ENCODE measurements at places on chromosomes 3 and 15.

DNA sequence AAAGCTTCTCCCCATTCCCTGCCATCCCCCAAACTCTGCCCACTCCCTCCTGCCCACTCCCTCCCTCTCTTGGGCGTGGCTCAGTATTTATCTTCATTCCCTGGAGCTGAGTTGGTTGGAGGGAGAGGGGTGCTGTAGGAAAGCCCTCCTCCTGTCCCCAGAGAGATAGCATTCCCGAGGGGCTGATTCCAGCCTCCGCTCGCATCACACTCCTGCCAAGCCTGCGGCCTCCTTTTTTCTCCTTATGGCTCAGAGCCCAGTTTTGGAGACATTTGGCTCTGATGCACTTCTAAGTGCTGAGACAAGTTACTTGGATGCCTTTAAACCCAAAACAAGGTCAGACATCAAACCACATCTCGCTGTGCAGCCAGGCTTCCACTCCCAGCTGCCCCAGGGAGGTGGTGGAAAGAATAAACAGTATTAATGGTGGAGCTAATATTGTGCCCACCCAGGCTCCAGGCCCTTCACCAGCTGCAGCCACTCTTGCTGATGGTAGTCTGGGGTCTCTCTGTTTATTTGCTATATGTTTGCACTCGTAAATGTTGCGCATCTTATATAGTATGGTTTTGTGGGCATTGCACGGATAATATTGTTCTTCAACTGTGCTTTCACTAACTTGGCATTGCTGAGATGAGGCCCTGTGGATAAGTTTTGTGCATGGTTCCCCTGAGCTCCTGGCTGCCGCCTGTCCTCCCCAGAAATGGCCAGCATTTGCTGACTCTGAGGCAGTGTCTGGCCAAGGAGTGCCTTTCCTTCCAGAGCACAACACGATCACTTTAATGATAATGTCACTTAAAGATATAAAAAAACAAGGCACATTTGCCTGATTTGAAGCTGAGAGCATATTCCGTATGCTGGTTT lies 157.2 kb downstream of the LRRC28 start:
- no peak for DNase-seq

DNA sequence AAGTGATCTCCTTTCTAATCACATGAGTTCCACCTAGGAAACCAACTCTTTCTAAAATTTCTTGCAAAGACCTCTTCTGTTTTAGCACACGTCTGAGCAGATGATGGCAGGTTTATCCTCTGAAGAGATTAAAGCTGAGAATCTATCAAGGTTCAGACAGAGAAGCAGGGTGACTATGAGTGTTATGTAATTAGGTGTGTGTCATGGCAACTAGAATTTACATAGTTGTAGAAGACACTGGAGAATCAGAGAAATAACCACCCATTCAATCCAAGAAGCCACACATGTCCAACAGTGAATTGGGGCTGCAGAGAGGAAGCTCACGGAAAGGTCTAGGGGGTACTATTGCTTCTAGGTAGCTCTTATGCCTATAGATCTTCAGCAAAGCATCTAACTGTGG lies 600.5 kb downstream of the PYDC2 start:
- no peak for DNase-seq

DNA sequence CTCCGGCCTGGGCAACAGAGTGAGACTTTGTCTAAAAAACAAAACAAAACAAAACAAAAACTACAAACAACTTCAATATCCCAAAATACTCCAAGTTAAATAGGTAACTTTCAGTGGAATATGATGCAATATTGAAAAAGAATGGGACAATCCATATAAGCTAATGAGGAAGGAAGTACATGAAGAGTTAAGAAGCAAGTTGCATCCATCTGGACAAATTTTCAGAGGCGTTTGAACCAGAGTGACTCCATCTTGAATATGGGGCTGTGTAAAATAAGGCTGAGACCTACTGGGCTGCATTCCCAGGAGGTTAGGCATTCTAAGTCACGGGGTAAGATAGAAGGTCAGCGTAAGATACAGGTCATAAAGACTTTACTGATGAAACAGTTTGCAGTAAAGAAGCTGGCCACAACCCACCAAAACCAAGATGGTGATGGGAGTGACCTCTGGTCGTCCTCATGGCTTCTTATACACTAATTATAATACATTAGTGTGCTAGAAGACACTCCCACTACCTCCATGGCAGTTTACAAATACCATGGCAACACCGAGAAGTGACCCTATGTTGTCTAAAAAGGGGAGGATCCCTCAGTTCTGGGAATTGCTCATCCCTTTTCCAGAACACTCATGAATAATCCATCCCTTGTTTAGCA lies 58.1 kb upstream of the LCTL start:
- no peak for DNase-seq

DNA sequence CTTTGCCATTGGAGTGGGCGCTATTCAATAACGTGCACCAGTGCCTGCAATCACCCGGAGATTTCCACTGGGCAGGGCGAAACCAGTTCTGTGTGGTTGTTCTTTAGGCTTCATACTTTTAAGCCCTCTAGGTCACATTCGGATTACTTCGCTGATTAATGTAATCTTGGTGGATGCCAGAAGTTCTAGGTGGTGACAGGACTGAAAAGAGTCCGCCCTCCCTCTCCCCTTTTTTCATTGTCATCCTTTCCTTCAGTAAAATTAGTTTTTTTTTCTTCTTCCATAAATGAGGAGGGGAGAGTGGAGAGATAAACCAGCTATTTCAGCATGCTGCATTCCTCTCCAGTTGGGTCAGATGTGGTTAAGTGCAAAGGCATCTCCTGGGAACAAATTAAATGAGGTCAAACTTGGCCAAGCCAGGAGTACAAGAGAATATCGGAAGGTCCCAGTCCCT lies 2.3 kb upstream of the SLC2A2 start:
- DNase-seq: no peak

GRCh38 chr3:14452740-14453710 lies 50.6 kb downstream of the SLC6A6 start:
- no peak for DNase-seq

DNA sequence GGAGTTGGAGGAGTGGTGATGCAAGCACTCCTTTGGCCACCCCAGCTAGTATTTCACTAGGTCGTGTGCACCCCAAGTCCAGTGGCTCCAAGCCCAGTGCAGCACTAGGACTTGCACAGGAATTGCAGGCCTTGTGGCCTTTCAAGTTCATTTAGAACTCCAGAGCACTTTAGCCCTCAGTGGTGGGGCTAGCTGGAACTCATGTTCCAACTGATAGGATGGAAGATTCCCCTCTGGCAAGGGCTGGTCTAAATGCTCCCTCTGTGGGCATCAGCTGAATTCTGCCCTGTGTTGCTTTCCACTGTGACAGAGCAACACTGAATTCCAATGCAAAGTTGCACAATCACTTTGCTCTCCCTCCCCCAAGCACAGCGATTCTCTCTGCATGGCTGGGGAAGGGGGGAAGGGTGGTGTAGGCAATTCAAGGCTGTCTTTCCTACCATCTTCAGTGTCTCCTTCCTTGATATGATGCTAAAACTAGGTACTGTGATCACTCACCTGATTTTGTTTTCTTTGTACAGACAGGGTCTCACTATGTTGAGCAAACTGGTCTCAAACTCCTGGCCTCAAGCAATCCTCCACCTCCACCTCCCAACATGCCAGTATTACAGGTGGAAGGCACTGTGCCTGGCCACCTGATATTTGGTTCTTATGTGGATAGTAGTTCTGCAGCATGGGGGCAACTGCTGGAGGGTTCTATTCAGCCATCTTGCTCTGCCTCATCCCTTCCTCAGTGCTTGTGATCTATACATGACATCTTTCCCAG lies 10.3 kb downstream of the USF3 start:
- no peak for DNase-seq

DNA sequence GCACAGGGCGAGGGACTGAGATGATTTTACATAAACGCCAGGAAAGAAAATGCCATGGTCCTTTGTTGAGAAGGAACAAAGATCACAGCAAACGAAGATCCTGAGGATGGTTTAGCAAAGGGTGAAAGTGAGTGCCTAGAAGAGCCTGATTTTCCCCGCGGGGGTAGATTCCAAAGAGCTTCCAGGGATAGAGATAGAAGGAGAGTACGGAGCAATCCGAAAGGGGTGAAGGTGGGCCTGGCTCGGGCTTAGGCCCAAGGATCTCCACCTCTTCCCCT lies 977 bp downstream of the CDC25A start:
- no peak for DNase-seq

DNA sequence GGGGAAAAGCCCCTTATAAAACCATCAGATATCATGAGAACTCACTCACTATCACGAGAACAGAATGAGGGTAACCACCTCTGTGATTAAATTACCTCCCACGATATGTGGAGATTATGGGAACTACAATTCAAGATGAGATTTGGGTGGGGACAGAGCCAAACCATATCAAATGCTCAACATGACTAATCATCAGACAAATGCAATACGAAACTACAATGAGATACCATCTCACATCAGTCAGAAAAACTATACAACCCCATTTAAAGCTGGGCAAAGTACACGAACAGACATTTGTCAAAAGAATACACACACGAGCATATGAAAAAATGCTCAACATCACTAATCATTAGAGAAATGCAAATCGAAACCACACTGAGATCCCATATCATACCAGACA lies 67.7 kb downstream of the SCAPER start:
- DNase-seq: no peak

GRCh38 chr3:183260167-183260904 lies 7.3 kb downstream of the B3GNT5 start:
- no peak for DNase-seq

DNA sequence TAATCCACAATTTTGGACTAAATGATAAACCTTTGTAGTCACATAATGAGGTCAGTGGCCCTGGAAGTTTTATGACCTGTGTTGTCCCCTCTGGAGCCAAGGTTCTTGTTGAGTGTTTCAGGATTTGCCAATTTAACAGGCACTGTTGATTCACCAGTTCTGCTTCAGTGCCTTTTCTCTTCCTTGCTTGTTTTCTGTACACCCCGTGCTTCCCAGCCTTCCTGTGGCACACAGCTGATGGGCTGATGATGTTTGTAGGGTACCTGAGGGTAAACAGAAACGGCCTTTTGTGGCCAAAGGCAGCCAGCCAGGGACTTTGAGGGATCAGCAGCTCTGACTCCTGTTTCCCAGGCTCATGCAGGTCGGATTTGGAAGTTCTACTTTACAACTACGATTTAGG lies 13.3 kb downstream of the GYG1 start:
- DNase-seq: no peak

- DNase-seq: no peak
These were observed 21.2 kb upstream of the SHC4 start for GRCh38 chr15:48984811-48985352.

DNA sequence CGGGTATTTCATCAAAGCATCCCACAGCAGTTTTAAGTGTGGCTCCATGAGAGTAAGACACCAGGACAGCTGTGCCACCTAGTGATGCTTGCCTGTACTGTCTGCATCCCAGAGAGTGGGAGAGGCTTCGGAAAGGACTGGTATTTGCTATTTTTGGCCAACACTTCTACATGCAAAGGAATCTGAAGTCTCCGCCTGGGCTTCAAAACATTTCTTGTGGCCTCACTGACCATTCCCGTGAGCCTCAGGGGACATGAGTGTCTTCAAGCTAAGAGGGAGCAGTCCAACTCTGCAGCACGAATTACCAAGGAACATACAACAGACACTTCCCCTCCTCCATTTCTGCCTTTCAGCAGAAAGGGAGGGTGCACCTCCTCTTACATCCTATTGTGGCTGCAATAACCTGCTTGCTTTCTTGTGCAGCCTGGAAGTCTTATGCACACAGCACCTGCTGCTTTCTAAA lies 177.5 kb downstream of the RORA start:
- no peak for DNase-seq

- DNase-seq: no peak
These were observed 12.9 kb upstream of the MGA start for GRCh38 chr15:41647262-41647661.

- DNase-seq: no peak
These were observed 12.1 kb downstream of the USF3 start for GRCh38 chr3:113684271-113684819.

- DNase-seq: no peak
These were observed 31.9 kb upstream of the THSD4 start for GRCh38 chr15:71083349-71083748.

DNA sequence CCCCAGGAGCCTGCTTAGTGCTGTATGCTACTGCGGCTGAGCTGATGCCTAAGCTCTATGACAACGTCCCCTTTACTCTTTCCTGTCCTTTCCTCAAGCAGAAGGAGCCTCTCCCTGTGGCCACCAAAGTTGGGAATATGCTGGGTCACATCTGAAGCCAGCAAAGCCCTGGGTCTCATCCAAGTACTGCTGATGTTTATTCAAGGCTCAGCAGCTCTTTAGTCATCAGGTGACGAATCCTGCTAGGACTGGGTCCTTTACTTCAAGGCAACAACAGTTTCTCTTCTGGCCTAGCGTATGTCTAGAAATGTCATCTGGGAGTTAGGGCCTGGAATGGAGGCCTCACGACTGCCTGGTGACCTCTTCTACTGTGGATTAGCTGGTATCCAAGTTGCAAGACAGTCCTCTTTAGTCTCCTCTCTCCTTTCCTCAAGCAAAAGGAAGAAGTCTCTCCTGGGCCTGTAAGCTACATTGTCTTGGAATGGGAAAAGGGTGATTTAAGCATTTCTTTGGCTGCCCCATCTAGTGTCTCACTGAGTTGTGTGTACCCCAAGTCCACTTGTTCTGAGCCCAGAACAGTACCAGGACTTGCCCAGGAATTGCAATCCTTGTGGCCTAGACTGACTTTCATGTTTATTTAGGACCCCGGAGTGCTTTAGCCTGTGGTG lies 63.9 kb downstream of the TNFAIP8L3 start:
- no peak for DNase-seq

DNA sequence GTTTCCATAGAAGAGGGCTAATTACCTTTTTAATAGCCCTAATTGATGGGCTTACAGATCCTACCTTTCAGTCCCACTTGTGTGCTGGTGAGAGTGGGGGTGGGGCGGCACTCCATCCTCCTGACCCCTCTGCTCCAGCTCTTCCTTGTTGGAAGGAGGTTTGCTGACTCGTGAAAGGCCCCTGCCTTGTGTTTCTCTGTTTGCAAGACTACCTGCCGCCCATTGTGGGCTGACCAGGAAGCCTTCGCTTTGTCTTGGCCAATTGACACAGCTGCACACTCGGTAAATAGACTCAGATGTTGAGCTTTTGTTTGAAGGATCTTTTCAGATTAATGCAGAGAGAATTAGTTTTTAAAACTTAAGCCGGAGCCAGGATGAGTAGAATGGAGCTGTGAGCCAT lies 197.3 kb upstream of the HES1 start:
- no peak for DNase-seq

- DNase-seq: peak; percentile 80
These were observed 76.0 kb downstream of the TAMM41 start for GRCh38 chr3:11770477-11771391.

DNA sequence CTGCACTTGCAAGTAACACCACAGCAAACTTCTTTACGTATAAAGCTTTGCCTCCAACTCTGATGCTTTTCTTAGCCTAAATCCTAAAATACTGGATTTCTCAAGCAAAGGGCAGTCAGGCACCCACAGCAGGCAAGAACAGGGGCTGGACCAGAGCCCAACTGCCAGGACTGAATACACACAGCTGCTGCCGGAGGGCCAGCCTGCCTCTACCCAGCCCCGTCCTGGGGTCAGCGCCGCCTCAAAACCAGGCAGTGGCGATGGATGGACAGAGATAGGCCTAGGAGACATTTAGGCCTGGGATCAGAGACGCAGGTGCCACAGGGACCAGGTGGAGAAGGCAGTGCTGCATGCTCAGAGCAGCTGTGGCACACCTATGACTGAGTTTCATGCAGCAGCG lies 47.6 kb upstream of the SEC61A1 start:
- no peak for DNase-seq

All from stimulated activated CD4-positive, alpha-beta T cell treated with anti-CD3 and anti-CD28 coated beads, Interleukin-4, amount 100 ng/mL, for 4 hours (primary cell).